ENCODE measurements at places on chromosomes 7 and 10.
A peak's percentile ranks its signal among the peaks of the same experiment; 100 is the strongest.

- DNase-seq: no peak
These were observed 2.0 kb downstream of the PLEKHA1 start for GRCh38 chr10:122376364-122376961.

DNA sequence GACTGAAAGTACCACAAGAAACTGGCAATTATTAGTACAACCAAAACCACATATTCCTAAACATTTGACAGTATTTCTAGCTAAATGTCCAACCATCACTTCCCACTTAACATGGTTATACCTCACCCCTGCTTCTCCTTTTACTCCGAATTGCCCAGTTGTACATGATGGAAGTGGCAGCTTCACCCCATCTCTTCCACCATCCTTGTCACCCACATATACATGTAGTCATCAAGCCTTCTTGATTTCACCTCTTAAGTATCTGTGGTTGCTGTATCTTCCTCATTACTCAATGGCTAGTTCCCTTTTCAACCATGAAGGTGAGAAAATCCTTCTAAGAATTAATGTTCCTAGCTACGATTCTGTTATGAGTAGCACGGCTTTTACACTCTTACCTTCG lies 388.2 kb downstream of the CALN1 start:
- DNase-seq: no peak

GRCh38 chr10:13871776-13872175 lies 285.0 kb downstream of the PRPF18 start:
- no peak for DNase-seq

- no peak for DNase-seq
These were observed 165.9 kb downstream of the ABCA13 start for GRCh38 chr7:48337012-48337621.

- DNase-seq: no peak
These were observed 439 bp upstream of the EMX2 start for GRCh38 chr10:117541909-117542705.

DNA sequence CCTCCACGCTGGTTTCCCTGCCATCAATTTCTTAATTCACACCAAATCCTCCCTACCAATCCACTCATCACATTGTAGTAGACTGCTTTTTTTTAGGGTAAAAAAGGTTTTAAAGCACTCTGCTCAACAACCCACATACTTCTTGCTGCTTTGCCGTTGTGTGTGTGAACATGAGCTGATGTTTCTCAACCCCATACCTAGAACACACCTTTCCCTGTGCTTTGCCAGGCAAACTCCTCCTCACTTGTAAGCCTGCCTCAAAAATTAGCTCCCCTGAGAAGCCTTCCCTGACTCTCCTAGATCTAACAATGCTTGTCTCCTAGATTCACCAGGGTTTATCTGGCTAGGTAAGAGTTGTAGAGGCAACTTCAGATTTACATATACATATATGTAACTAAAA lies 119.0 kb upstream of the FAM133B start:
- DNase-seq: no peak

DNA sequence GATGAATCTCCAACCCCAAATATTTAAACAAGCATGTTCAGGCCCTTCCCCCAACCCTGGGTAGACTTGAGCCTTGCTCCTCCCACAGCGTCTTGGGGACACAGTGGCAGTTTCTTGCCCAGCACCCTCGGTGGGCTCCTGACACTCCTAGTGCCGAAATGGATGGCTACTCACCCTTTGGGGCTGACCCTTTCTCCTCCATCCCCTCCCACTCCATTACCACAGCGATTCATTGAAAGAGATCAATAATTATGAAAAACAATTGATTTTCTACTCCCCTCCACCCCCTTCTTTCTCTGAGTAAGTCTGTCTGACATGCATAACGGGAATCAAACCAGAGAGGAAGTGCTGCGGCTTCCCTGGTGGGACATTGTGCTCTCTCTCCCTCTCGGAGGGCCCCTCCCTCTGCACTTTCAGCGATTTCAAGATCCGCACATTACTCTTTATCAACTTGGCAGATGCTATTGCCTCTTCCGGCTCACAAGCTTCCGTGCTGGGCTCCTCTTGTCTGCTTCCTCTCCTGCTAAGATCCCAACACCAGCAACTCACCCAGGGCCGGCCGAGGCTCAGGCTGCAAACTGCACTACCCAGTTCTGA lies 79.0 kb upstream of the PLXNA4 start:
- DNase-seq: peak; percentile 11

GRCh38 chr10:55500931-55501559 lies 700.0 kb upstream of the PCDH15 start:
- no peak for DNase-seq

DNA sequence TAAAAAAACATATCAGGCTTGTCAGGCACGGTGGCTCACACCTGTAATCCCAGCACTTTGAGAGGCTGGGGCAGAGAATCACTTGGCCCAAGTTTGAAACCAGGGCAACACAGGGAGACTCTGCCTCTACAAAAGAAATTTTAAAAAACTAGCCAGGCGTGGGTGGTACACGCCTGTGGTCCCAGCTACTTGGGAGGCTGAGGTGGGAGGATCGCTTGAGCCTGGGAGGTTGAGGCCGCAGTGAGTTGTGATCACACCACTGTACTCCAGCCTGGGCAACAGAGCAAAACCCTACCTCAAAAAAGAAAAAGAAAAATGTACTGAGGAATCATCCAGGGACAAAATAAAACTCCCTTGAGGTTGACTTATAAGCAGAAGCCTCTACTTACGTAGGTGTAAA lies 149.9 kb upstream of the KLF14 start:
- no peak for DNase-seq

- DNase-seq: no peak
These were observed 1.2 kb upstream of the SLC18A3 start for GRCh38 chr10:49609006-49609282.

DNA sequence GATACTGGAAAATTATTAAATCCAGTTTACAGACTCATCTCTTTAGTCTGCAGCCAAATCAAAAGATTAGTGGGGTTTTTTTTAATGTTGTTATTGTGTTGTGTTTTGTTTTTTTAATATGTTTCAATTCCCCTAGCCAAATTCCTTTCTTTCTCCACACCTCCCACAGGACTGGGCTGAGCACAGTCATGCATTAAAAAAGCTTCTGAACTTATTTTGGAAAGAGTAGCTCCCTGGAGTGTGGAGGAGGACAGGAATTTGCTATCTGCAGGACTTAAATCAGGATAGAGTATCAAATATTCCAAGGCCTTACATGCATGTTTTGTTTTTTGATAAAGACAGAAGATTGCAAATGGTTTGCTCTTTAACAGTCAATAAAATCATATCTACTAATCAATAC lies 90.7 kb downstream of the GNAI1 start:
- DNase-seq: no peak

DNA sequence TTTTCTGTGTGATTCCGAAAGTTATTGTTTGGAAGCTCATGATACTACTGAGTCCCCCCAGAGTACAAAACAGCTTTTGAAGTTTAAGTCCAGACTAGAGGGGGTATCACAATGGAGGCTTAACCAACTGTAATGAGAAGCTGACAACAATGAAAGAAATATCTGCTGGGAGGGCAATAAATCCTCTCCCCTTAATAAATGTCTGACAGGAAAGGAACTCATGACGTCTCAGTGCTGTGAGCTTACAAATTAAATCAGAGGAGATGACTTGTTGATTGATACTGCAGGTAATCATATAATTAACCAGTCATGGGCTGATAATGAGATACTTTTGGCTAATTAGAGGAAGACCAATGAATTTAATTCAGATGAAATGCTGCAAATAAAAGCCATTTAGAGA lies 102.6 kb upstream of the WDR11 start:
- no peak for DNase-seq

DNA sequence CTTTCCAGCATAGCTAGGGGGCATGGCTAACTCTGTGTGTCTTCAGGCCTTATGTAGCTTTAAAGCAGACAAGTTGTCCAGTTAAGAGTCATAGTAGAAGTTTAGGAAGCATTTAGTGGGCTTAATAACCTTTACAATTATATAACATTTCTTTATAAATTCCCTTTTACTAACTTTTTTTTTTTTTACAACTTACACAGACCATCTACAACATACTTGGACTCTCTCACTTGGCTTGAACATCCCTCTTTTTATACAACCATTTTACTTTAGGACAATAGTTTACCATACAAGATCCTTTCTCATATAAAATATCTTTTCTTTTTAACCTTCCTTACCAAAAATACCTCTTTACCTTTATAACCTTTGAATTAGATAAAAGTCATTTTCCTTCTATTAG lies 26.3 kb downstream of the SP4 start:
- DNase-seq: no peak

DNA sequence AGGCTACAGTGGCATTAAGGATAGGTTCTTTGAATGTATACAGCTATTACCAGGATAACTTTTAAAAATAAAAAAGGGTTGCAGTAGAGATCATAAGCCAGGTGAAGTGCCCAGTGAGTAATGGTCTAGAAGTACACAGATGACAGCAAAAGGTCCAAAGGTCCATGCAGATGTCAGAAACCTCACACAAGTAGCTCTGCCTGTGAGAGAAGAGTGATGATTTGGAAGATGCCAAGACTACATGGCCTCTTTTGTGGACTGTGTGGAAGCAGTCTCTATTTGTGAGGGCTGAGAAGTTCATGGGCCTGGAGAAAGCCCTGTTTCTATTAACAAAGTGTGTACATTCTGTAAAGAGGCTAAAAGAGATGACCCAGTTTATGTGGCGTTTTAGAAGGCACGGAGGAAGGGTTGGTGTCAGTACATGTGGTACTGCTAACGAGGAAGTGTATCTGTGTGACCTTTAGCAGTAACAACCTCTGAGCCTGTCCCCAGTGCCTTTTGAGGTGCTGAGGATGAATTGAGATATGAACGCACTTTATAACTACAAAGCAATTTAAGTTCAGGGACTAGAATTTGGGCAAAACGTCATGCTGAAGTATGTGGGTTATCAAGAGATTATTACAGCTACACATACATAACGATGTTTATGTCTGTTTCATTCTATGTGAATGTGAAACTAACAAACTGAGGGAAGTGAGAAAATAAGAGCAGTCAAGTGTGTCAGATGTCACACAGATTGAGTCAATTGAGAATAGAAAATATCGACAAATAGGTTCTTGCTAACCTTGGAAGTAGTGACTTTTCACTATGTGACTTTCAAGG lies 7.6 kb downstream of the CYCS start:
- no peak for DNase-seq

DNA sequence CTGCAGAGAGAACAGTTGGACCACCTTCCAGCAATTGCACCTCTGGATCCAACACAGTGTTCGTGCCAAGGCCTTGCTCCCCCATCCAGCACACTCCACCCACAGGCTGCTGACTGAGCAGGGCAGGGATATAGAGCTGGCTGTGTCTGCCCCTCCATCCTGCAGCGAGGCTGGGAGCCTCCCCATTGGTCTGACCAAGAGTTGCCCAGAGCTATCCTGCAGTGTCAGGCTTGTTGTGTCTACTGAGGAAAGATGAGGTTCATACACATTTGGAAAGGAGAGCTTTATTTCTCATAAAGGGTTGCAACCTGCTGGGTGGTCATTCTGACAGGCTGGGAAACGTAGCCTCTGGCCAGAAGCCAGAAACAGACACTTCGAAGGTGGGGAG lies 27.1 kb downstream of the PRF1 start:
- no peak for DNase-seq

DNA sequence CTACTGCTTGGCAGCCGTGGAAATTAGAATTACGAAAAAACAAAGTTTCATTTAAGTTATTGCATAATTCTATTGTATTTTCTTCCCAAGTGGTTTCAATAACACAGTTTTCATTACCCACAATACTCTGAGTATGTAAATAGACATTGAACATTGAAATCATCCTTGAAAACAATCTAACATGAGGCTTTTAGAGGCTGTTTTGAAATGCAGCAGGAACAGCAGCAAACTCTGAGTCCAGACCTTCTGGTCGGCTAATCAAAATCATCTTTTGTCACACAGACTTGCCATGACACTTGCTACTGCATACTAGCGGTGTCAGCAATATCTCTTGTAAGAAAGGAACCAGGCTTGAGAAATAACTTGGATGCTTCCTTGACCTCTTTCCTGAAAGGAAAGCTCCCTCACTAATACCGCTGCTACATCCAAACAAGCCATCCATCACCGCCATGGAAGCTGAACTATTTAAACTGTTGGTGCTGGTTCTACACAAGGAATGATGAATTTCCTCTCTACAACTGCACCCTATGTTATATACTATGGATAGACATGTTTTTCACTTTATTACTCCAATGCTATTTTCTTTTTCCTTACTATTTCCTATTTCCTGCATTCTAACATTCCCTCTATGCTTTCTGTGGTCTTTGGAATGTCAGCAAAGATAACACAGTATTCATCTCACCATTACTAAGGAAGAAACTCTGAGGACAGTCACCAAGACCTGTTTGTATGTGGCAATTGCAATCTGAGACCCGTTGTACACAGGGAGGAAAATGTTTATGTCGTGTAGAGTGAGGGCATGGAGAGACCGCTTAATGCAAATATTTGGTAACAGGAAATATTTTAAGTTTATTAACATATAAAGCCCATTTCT lies 130.8 kb downstream of the ITGA8 start:
- no peak for DNase-seq

DNA sequence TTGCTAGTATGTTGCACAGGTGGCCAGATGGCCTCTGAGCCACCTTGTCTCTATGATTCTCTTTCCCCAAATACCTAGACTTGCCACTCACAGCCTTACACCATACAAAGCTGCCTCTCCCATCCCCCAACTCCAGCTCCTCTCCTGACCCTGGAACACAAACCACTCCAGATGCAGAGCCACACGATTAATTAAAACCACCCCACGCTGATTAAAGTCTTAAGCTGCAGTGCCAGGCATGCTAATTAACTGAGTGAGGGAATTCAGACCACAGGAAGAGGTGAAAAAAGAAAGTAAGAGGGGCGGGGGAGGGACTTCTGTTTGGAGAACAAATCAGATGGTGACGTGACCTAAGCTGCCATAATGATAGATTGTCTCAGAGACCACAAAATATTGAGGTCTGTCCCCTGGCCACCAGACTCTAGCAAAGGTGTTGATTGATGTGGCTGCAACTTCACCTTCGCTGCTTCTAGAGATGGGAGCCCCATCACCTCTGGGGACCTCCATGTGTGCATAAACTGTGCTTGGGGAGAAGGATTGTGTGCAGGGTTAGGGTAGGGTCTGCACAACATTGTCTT lies 331.3 kb downstream of the PLXNA4 start:
- no peak for DNase-seq

DNA sequence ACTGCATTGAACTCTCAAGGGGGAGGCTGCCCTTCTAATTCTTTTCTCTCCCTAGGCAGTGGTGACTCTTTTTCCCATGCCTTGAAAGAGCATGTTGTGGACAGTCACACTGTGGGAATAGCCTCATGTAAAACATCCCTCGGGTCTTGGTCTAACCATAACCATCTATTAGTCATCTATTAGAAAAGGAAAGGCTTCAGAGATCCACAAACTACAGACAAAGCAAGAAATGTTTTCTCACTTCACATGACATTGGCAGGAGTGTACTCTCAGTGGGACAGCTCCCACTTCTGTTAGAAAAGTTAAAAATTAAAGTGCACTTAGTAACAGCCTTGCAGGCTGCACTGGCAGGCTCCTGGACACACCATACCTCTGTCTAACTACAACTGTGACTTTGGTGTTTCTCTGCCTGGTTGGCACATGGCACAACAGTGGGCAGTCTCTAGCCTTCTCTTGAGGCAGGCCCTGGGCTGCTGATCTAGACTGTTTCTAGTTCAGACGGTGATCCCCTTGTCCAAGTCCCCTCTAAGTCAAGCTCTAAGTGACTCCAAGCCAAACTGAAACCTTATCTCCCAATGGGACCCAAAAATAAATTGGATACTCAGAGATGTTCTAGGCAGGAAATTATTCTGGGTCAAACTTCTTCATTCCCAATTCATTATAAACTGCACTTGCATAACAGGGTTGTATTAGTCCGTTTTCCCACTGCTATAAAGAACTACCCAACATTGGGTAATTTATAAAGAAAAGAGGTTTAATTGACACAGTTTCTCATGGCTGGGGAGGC lies 57.9 kb upstream of the ITGB1 start:
- no peak for DNase-seq
